ENCODE measurements at places on chromosomes 3 and 15. TPM values are rescaled to one million over a fixed set of nuclear protein-coding genes. Genes with fewer than 3 reads are reported as not detected.
A peak's percentile ranks its signal among the peaks of the same experiment; 100 is the strongest.

POPDC2 gene
- 1.9 TPM for total RNA-seq

DAZL gene
- not detected for total RNA-seq

SCN5A gene
- 3.1 TPM for total RNA-seq

IGDCC3 gene
- total RNA-seq, result 3.9 TPM

SRGAP3 gene
- total RNA-seq, result 129 TPM

GMPS gene
- 60.9 TPM for total RNA-seq

SKOR1 gene
- 1.2 TPM for total RNA-seq

GMPPB gene
- 19.5 TPM for total RNA-seq

GRCh38 chr15:47366884-47367283 lies 350.4 kb upstream of the SEMA6D start:
- DNase-seq, result no peak

DNA sequence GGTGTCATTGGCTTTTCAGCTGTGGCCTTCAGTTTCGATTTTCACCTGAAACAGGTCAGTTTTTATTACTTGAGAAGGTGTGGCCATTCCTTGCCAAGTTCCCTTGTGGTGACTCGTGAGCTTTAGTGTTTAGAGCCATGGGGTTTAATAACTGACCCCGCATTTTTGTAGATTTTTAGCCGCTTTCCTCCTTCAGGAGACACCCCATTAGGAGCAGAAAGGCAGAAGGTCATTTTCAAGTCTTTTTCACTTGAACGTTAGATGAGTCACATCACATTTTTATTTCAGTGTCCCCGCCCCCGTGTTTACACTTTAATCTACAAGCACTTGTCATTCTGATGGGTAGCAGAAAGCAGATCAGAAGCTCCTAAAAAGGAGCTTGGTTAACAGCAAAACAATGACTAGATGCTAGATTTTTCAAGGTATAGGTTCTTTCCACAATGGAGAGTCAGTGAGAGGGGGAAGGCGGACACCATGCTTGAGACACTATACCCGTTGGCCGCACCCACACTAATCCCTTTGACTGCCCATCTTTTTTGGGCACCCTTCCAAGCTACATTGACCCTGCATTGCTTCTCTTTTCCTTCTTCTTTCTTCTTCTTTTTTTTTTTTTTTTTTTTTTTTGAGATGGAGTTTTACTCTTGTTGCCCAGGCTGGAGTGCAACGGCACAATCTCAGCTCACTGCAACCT lies 132.7 kb downstream of the GHSR start:
- no peak for DNase-seq

DNA sequence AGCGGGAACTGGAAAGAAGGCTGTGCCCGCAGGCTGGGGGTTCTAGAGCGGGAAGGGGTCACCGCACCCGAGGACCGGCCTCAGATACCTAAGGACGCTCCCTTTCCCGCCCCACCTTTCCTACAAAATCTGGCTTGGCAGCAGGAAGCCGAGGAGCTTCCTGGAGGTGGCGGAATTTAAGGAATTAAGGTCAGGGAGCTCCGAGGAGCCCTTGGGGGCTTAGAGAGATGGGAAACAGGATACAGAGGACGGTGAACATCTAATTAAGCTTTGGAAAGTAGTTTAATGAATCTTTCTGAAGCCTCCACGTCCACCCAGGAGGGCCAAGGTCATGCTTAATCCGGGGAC lies 507 bp upstream of the AP3B2 start:
- DNase-seq, result no peak

DNA sequence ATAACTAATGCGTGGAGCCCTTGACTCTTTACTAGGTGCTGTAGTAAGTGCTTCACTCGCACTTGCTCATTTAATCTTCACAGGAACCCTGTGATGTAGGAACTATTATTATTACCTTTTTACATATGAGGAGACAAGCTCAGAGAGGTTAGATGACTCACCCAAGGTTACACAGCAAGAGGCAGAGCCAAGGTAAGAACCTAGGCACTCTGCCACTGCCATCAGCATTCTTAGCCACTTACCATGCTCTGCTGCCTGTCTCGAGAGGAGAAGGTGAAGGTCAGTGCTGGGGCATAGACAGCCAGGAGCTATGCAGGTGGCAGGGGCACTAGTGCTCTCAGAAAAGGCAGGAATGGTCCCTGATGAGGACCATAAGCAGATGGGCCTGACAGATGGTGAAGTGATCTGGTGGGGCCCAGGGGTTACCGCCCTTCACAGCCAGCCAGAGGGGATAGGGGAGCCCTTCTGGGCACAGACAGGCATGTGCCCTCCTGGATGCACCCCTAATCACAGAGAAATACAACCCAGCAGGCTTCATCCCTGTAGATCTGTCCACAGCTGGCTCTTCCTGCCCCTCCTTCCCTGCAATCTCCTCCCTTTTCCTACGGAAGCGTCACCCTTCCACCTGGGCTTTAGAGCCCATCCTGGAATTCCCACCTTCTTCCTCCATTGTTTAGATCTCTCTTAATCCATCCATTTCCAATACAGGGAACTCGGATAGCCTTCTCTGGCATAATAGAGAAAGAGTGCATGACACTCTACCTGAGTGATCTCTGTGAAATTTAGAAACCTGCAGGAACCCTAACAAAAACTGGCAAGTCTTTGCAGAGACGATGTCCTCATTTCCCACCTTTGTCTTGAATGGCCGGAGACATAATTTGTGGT lies 26.9 kb downstream of the ABTB1 start:
- DNase-seq, result peak; percentile 13

DNA sequence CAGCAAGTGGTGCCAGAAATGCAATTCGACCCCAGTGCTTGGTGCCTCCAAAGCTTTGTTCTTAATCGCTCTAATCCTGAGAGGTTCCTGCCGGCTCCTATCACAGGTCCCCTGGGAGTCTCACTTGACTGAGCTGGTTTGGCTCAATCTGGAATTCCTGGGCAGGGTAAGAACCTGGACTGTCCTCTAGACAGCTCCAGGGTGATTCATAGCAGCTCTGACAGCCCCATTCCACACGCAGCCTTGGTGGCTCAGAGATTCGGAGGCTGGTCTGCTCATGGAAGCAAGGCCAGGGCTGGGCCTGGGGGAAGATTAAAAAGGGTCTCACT lies 37.9 kb downstream of the MYO5C start:
- DNase-seq, result no peak

GRCh38 chr15:32222716-32223115 lies 180.4 kb downstream of the GOLGA8K start:
- DNase-seq, result no peak

DNA sequence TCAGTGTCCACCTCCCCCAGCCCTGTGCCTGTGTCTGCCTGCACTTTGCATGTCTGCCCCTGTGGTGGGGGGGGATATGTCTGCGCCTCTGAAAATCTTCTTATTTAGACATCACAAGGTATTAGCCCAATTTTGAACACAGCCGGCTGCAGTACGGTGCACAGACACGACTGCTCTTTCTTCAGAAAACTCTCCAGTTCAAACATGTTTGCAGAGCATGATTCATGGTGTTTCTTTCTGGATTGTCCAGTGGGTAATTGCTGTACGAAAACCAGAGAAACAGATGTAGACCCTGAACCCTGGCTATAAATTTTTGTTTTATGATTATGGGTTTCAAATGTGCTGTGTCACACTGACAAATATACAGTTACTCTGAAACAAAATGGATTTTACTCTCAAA lies 3.4 kb upstream of the RARB start:
- no peak for DNase-seq

GRCh38 chr3:118977118-118977517 lies 57.5 kb downstream of the IGSF11 start:
- no peak for DNase-seq

DNA sequence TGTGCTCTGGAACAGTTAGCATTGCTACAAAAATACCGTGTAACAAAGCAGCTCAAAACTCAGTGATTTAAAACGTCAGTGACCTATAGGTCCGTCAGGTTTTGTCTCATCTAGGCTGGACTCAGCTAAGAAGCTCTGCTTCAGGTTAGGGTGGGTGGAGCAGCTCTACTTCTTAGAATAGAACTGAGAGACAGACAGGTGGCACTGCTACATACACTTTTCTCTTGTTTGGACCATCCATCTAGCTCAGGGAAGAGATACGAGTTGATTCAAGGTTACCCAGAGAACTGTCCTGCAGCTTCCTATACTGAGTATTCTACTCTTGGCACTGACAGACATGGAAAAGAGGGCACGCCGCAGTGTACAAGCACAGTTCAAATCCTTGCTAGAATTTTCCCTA lies 456.1 kb downstream of the IGSF11 start:
- no peak for DNase-seq

DNA sequence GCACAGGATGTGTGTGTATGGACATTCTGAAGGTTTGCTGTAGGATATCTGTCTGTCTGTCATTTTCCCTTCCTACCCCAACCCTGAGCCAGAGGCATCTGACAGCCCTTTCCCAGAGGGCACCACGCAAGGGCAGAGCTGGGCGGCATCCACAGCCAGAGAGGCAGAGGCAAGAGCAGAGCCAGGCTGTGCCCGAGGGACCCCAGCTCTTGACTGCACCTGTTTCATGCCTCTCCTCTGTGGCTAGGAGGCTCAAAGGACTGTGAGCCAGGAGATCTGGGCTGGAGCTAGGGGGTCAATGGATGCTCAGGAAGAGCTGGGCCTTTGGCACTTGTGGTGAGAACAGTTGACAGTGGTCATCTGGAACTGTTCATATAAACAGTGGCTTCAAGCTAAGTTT lies 4.8 kb upstream of the APEH start:
- no peak for DNase-seq

GRCh38 chr3:146325170-146325569 lies 74.3 kb upstream of the PLSCR4 start:
- DNase-seq, result no peak

DNA sequence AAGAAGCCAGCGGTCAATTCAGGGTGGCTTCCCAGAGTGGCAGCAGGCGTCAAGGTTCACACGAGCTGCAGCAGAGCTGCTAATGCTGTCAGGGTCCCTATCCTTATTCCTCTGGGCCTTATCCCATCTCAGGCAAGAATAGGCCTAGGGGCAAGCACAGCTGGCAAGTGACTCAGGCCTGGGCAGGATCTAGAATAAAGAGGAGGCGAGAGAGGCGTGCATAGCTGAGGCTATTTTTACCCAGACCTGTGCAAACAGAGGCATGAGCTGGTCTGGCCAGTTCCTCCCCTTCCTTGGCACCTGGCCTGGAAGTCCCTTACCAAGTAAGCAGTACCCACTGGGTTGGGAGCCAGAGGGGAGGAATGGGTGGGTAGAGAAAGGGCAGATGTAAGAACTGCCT lies 12.2 kb upstream of the VIPR1 start:
- DNase-seq, result peak; percentile 64

DNA sequence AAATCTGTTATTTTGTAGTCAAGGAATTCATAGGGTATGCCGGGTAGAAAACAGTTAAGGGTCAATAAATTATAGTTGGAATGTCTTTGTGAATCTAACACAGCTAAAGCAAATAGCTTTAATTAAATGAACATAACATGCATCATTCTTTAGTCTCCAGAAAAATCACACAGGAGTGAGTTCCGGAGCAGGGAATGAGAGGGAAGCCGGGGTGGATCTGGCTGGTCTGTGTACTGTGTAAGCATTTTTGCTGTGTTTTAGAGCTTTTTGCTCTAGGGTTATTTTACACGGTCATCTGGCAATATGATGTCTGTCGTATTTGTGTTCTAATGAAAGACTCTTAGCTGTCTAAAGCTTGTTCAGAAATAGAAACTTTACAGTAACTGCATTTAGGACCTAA lies 57.5 kb downstream of the MED12L start:
- DNase-seq, result no peak

GRCh38 chr3:112908252-112908651 lies 61.6 kb upstream of the CD200R1L start:
- DNase-seq, result no peak

DNA sequence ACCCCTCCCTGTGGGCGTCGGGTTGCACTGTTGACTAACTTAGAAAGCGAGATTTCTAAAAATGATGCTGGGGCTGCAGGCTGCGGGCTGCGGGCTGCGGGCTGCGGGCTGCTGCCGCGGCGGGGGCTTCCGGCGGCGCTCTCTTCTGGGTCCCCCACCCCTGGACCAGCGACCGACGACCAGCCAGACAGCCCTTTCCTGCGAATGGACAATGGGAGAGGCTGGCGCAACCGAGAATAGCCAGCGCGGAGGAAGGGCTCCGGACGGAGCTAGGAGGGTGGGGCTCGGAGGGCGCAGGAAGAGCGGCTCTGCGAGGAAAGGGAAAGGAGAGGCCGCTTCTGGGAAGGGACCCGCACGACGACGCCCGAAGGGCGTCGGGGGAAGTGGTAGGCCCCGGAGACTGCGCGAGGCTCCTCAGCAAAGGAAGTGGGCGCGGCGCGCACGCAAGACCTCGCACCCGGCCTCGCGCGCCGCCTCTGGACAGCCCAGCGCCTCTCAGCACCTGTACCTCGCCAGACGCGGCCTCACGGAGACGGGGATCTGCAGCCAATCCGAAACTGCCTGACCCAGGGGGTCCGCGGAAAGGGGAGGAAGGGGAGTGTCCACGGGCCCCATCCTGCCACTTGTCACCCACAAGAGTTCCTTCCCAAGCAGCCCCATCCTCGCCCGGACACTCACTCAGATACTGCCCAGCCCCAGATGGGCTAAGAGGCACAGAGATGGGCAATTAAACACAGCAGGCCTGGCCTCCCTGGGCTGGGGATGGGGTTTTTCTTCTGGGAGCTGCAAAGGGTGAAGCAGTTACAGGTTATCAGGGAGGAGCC lies 70.7 kb downstream of the SLC12A8 start:
- DNase-seq, result peak; percentile 62

DNA sequence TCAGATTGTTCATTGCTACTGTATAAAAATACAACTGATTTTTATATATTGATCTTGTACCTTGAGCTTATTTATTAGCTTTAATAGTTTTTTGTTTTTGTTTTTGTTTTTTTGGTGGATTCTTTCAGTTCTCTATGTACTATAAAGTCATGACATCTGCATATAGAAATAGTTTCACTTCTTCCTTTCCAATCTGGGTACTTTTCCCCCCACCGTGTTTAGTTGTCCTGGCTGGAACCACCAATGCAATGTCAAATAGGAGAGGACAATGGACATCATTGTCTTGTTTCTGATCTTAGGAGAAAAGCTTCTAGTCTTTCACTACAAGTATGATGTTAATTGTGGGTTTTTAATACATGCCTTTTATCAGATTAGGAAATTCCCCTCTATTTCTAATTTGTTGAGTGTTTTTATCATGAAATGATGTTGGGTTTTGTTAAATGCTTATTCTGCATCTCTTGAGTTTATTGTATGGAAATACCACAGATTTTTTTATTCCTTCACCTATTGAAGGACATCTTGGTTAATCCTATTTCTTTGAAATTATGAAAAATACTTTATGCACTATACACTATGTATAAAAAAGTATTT lies 2.8 kb upstream of the XCR1 start:
- no peak for DNase-seq

- DNase-seq, result no peak
Observed at GRCh38 chr3:124663690-124664089, 66.6 kb upstream of the UMPS start.

GRCh38 chr15:47411733-47412132 lies 305.6 kb upstream of the SEMA6D start:
- no peak for DNase-seq

- DNase-seq, result no peak
Observed at GRCh38 chr15:94503293-94503692, 271.9 kb downstream of the MCTP2 start.

All from dorsolateral prefrontal cortex (tissue), 122 donors.